ENCODE measurements at places on chromosomes 3 and 15.
A peak's percentile ranks its signal among the peaks of the same experiment; 100 is the strongest.

- DNase-seq: peak; percentile 93
These were observed 305.8 kb downstream of the PLCL2 start for GRCh38 chr3:17190353-17191078.

DNA sequence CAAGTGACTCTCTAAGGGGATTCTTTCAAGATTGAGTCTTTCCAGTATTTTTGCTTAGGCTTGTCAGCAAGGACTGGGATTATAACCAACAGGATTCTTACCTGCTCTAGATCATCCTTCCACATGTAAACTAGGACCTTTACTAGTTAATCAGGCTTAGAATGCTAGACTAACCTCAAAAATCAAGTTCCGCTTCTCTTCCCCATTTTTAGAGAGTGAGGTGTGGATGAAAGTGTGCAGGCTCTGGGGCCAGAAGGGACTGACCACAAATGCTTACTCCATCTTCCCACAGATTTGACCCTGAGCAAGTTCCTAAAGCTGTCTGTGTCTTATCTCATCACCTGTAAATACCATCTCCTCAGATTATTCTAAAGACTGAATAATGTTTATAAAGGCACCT lies 89.5 kb upstream of the IL12A start:
- no peak for DNase-seq

DNA sequence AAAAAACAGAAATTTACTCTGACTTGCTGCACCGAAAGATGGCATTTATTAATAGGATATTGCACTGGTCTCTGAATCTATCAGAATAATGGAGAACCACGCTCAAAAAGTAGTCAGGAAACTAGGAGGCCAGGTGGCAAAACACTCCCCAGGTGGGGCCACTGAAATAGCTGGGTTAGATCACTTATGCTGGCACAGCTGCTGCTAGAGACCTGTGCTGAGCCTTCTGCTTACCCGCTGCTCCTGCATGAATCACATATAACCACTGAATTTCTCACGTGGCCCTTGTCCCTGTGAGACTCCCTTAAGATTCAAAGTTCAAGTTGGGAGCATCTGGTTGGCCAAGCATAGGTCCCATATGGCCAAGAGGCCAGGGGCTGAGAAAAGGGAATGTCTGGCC lies 66.0 kb upstream of the OXTR start:
- no peak for DNase-seq

- no peak for DNase-seq
These were observed 165.1 kb upstream of the COL8A1 start for GRCh38 chr3:99473321-99473751.

DNA sequence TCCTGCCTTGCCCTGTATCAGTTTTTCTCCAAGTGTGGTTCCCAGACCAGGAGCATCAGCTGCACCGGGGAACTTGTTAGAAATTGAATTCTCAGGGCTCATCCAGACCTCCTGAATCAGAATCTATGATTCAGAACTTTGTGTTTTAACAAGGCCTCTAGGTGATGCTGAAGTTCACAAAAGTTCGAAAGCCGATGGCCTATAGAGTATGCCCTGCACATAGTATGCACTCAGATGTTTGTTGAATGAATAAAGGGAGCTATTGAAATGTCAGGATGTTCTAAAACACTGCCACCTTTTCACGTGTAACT lies 664 bp upstream of the LARP6 start:
- DNase-seq: no peak

GRCh38 chr3:180755556-180755955 lies 76.3 kb upstream of the CCDC39 start:
- DNase-seq: no peak

- DNase-seq: no peak
These were observed 38.7 kb downstream of the CCR4 start for GRCh38 chr3:32990116-32990515.

DNA sequence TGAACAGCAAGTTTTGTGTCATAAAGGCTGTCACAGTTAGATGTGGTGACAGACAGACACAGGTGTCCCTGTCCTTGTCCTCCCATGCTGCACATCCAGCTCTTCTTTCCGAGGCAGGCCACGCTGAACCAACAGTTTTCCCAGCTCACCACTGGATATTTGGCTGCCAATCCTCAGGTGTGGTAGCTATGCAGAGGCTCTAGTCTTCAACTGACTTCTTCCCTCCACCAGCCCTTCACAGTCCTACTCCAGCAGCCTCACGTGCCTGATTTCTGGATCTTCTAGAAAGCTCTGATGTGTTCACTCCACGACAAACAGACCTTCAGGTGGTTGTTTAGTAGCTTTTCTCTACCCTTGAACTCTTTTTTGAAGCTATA lies 145.5 kb downstream of the UACA start:
- DNase-seq: no peak

- no peak for DNase-seq
These were observed 510.8 kb downstream of the GABRG3 start for GRCh38 chr15:27481768-27482167.

GRCh38 chr15:58165661-58166060 lies 27.5 kb downstream of the AQP9 start:
- DNase-seq: no peak

DNA sequence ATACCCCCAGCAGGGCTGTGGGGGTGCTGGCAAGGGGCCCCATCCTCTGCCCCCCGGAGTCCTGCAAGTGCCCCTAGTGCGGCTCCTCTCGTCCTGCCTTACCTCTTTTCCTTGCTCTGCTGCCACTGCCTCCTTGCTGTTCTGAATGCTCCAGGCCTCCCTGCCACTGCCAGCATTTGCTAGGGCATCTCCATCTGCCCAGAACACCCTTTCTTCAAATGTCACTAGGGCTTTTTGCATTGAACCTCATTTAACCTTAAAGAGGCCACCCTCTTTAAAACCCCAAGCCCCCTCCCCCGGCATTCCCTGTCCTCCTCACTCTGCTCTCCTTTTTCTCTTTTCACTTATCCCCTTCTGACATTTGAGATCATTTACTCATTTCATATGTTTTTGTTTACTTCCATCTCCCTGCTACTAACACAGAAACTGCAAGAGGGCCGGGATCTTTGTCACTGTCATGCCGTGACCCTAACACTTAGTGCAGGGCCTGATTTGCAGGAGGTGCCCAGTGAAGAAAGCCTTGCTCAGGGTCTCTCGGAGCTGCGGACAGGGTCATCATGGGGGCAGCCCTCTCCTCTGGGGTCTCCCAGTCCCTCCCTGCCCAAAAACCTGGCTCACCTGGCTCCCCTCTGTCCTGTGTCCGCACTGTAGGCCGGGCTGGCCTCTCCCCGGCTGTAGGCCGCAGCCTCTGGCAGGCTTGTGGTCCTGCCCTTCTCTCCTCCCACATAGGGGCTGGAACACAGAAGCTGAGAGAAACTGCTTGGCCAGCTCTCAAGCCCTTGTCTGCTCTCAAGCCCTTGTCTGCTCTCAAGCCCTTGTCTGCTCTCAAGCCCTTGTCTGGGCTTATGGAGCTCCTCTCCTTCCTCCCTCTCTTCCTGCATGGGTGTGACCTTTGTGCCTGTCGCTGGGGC lies at the start of gene ACOX2:
ACOX2 (minus strand) TSS at position 690 of the 911 bp plus-strand sequence. CDS start 2,084 bp downstream, outside the sequence.
- no peak for DNase-seq

DNA sequence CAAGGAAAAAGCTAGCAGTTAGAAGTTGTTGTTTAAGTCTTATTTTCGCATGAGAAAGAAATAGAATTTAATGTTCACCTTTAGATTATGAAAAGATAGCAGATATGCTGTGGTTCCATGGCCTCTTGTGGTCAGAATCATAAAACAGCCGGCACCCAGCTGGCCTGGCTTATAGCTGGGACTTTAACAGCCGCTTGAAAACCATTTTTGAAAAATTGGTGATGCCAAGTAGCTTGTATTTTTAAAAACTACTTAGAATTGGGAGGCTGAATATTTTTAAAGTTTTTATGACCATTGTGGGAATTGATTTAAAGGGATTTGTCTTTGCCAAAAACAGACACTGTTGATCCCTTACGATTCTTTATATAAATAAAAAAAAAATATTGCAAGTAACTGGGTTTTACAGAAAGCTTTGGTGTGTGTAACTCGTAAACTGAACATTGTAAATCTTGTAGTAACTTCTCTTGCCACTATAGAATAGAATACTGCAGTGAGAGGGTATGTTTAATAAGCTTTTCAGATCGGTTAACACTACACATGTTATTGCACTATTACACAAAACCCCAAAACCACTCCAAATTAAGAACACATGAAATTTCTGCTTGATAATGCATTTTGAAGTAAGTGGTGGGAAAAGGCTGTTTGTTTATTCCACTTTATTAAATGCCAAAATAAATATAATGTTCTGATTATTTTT lies 6.6 kb downstream of the ARRDC4 start:
- no peak for DNase-seq

DNA sequence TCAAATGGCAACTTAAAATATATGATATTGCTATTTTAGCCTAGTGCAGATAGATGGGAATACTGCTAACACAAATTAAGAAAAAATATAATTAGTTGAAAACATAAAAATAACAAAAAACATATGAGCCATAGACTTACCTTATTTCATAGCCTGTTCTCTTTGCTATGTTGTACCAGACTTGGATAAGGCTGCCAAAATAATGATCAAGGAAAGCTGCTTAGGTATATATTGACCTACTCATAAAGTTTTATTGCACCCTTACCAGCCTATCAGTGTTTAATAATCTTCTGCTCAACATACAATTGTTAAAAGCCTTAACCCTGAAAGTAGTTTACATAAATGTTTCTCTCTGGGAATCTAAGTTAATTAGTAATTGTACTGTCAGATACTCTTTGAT lies at the start of gene SI:
SI (minus strand) TSS at position 204 of the 400 bp plus-strand sequence. CDS start 2,484 bp downstream, outside the sequence.
- DNase-seq: no peak

DNA sequence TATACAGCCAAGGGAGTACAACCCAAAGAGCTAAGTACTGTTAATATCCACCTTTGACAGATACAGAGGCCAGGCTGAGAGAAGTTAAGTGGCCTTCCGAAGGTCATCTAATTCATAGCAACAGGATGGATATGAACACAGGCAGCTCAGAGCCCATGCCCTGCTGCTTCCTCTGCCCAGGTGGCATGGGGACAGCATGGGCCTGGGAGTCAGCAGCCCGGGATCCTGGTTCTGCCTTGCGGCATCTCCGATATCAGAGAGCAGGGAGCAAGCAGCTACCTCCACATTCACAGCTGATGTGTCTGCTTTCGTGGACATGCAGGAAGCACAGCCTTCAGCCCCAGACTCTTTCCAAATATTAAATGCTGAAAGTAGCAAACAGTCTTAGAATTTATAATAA lies 55.6 kb downstream of the STARD5 start:
- no peak for DNase-seq

DNA sequence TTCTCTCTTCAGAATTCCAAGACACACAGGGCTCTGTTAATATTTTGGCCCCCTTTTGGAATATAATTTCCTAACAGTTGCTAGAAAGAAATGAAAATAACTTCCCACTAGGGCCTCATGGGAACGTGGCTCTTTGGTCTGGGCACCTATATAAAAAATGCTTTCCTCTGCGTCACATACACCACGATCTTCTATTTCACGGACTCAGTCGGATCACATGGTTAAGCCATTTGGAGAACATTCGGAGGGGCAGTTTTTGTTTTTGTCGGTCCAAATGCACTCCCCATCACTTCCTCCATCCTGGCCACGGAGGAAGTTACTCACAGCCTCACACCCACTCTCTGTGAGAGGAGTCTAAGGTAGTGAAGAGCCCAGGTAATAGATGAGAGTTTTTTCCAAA lies 21.0 kb downstream of the TMEM44 start:
- DNase-seq: no peak

DNA sequence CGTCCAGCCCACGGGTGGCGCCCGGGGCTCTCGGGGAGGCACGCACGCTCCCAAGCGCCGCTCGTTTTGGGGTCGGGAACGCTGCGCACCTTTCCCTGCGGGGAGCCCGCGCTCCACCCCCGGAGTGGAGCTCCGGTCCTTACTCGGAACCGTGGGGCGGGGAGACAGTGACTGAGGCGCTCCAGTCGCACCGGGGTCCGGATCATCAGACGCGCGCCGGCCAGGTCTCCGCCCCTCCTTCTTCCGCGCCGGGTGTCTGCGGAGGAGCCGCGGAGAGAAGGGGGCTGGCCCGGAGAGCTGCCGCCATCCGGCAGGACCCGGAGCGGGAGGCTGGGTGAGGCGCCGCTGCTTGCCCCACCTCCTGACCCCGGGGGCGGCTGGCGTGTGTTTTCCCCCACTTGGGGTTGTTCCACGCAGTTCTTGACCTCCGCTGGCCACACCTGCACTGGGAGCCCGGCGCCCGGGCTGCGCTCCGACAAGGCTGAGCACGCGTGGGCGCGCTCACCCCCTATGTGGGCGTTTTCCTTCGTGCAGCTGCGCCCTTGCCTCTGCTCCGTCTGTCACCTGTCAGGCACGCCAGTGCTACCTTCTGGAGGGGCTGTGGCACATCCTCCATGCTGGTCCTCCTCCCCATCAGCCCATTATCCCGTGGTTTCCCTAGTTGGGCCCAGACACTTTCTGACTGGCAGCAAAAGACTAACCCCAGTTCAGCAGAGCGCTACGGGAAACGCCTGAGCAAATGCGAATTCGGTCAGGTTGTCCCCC lies at the start of gene MCF2L2:
MCF2L2 (minus strand) TSS at position 173 of the 765 bp plus-strand sequence. CDS start 642 bp downstream, outside the sequence.
- DNase-seq: peak; percentile 61

GRCh38 chr3:120448756-120449155 lies 2.0 kb downstream of the FSTL1 start:
- no peak for DNase-seq
